ENCODE measurements at places on chromosomes 1 and 21. TPM values are rescaled to one million over a fixed set of nuclear protein-coding genes. Genes with fewer than 3 reads are reported as not detected.

GBP3 gene
- 45.8 TPM for total RNA-seq

PDE9A gene
- 1.7 TPM for total RNA-seq

PDZK1 gene
- 0.34 TPM for total RNA-seq

RXRG gene
- 14.3 TPM for total RNA-seq

CADM3 gene
- 18.5 TPM for total RNA-seq

SUCO gene
- 36.3 TPM for total RNA-seq

S100A14 gene
- total RNA-seq, result not detected

KCNE1 gene
- 1.1 TPM for total RNA-seq

KIF14 gene
- 6.2 TPM for total RNA-seq

RUSC1 gene
- 17.8 TPM for total RNA-seq

SLC37A1 gene
- total RNA-seq, result 10.9 TPM

CD34 gene
- not detected for total RNA-seq

ANGPTL7 gene
- total RNA-seq, result not detected
